HFFc6 (cell line): ENCODE measurements at places on chromosomes 2 and 18. TPM values are rescaled to one million over a fixed set of nuclear protein-coding genes. Genes with fewer than 3 reads are reported as not detected.

DNA sequence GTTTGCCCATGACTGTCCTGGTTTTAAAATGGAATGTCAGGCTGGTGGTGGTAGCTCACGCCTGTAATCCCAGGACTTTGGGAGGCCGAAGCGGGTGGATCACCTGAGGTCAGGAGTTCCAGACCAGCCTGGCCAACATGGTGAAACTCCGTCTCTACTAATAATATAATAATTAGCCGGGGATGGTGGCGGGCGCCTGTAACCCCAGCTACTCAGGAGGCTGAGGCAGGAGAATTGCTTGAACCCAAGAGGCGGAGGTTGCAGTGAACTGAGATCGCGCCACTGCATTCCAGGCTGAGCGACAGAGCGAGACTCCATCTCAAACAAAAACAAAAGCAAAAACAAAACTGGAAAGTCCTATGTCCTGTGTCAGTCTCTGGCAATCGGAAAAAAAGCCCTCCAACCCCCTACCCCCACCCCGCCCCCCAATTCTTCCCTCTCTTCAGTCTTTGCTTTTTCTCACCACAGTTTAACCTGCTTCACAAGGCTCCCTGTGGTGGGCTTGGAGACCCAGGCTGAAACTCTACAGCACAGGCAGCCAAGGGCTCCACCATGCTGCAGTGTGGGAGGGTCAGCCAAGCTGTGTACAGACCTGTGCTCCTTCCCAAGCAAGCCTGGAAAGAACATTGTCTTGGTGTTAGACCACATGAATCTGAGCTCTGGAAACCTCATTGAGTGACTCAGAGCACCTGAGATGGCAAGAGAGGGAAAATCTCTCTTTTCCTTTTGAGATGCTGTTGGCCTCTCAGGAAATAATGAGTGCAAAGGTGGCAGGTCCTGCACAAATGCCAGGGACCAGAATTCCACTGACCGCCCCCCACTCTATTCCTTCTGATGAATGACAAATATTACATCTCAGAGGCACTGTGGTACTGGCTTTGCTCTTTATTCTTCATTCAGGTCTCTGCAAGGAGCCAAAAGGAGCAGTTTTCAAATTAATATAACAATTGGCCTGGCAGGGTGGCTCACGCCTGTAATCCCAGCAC, 16.7 kb downstream of the MYCN start:
- no peak for DNase-seq

DNA sequence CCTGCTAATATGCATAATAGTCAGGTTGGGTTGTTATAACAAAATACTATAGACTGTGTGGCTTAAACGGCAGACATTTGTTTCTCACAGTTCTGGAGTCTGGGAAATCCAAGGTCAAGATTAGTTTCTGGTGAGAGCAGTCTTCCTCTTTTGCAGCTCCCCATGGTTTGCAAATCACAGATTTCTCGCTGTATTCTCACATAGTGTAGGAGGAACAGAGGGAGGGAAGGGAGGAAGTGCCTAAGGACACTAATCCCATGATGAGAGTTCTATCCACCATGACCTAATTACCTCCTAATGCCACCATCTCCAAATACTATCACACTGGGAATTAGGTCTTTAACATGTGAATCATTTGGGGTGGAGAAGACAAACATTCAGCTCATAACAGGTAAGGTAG, 20.1 kb upstream of the PTH2R start:
- no peak for DNase-seq

DNA sequence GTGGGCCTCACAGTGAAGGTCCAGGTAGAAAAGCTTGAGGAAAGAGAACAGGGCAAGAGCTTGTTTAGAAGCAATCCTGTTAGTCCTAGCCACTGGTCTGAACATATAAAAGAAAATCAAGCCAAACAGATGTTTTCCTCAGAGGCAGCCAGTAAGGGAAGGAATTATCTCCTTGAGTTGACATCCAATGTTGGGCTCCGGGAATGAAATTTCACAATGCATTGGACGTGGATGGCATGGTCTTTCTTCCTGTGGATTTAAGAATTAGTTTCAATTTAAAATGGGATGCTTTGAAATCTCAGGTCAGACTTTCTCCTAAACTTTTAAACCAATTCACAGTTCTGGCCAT, 92.1 kb downstream of the ACKR3 start:
- no peak for DNase-seq

DNA sequence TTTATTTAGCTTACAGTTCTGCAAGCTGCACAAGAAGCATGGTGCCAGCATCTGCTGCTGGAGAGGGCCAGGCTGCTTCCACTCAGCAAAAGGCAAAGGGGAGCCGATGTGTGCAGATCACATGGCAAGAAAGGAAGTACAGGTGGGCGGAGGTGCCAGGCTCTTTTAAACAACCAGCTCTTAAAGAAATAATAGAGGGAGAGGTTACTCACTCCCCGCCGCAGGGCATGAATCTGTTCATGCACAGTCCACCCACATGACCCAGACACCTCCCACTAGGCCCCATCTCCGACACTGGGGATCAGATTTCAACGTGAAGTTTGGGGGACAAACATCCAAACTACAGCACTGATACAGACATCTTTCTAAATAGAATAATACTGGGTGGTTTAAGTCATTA, 105.8 kb downstream of the MTCL1 start:
- DNase-seq = no peak

GRCh38 chr2:128317181-128317898, 1.3 kb downstream of the HS6ST1 start:
- no peak for DNase-seq

- DNase-seq = no peak
Measured at GRCh38 chr2:54845514-54845913, 122.1 kb downstream of the EML6 start.

GRCh38 chr18:9609190-9609589, 5.2 kb downstream of the PPP4R1 start:
- no peak for DNase-seq

GRCh38 chr2:7392076-7392787, 475.0 kb downstream of the RNF144A start:
- DNase-seq = no peak

DNA sequence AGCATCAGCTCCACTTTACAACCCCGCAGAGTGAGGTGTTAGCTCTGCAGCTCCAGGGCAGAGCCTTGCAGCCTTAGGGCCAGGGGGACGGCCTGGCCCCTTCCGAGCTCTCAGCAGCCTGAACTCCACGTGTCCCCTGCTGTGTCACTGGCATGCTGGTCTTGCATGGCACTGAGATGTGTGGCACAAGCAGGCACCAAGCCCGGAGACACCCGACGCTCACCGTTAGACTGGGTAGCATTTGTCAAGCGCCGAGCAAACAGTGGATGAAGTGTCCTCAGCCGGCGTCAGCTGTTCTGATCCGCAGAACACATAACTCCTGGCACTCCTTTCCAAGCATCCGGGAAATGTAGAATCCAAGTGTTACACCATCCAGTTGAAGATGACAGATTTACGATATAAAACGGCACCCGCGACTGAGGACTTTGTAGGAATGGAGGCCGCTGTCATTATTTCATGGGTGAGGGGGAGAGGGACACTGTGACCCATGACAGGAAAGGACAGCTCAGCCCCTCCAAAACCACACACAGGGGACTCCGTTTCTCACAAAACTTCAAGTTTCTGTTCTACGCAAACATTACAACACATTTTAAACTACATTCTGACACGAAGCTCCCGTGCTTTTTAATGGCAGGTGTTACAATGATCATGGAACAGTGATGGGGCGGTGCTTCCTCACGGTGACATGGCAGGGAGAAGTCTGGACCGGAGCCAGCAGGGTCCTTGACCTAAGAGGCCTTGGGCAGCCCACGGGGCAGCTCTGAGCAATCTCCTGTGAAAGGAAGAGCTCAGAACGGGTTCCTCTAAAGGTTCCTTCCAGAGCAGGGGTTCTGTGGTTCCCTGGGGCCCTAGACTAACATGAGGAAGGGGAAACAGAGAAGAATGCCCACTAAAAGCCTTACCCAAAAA, 89.4 kb downstream of the HDAC4 start:
- DNase-seq = no peak

DNA sequence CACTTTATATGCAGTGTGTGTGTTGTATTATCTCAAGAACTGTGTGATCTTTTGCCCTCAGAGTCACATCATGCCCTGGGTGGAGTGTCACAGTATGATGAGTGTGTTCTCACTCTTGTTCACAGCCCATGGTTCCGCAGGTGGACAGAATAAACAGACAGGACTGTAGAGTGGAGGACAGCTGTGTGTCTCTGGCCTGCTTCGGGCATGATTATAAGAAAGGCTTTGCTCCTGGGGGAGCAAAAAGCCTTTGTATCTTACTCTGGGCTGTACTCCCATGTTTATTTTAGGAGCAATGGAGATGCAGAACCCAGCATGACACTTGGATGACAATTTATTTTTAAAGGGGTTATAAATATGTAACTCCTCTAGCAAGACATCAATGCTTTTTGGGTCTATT, 371.7 kb upstream of the MEX3C start:
- no peak for DNase-seq

DNA sequence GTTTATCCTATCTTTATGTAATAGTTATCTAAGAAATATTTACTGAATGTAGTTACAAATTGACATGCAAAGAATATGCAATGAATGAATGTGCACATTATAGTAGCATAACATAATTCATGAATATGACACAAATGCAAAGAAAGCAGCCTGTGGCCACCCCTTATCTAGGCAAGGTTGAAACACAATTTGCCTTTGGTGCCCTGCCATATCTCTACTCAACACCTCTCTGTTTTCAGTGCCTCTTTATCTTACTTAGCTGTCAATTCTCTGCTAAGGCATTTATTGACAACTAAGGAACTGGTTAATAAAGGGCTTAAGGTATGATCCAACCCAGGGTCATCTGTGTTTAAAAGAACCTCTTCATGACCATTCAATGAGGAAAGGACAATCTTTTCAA, 18.9 kb downstream of the REV1 start:
- DNase-seq = no peak

GRCh38 chr18:34821669-34822210, 111.6 kb downstream of the DTNA start:
- peak; percentile 4 for DNase-seq

- peak; percentile 45 for DNase-seq
Measured at GRCh38 chr2:168920504-168921157, 19.5 kb downstream of the G6PC2 start.

GRCh38 chr2:197216361-197216979, 94.1 kb downstream of the ANKRD44 start:
- DNase-seq = no peak

GRCh38 chr2:183825710-183826109, 701.5 kb downstream of the NUP35 start:
- no peak for DNase-seq

GRCh38 chr2:233689501-233689900, 3.2 kb upstream of the UGT1A6 start:
- DNase-seq = no peak

DNA sequence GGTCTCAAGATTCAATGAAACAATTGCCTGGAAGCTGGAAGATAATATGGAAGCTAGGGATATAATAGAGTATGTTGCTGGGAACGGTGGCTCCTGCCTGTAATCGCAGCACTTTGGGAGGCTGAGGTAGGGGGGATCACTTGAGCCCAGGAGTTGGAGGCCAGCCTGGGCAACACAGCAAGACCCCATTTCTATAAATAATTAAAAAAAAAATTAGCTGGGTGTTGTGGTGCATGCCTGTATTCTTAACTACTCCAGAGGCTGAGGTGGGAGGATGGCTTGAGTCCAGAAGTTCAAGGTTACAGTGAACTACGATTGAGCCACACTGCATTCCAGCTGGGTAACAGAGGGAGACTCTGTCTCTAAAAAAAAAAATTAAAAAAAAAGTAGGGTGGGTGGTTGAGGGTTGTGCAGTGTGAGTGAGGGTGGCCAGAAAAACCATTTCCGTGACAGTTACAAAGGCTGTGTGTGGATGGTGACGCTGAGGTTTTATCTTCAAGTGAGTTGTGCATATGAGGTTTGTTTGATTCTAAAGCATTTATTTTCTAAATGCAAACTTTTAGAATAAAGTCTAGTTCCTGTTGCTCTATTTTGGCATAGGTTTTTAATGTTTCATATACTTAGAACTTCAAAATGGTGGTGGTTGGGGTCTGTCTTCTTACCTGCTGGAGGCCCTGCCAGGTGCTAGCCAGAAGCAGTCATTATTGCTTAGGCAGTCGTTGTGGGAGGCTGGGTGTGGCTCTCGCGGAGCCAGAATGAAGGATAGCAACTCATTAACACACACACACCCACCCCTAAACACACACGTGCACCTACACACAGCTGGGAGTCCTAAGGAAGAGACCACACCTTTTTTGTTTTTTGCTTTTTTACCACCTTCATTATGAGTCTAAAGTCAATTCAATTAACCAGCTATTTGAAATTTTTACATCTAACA, 4.7 kb upstream of the IL1R2 start:
- no peak for DNase-seq

- no peak for DNase-seq
Measured at GRCh38 chr2:160271171-160272086, 71.4 kb upstream of the ITGB6 start.

DNA sequence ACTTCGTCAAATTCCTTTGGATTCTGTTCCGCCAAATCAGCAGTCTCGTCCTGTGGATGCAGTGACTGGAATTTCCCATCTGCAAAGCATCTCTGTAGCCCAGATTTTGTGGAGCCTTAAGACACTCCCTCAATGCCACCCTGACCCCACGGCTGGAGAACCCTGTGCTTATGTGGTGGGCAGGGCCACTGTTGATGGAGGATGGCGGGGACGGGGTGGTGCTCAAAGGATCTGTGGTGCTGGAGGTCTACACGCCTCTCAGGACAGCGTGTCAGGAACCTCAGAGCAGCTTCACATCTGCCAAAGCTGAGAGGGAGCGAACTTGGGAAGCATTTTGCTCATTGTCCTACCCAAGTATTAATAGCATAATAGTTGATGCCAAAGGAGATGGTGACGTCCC, 200.1 kb downstream of the MGAT5 start:
- DNase-seq = no peak

- peak; percentile 63 for DNase-seq
Measured at GRCh38 chr2:216222650-216223352, 113.7 kb downstream of the XRCC5 start.

DNA sequence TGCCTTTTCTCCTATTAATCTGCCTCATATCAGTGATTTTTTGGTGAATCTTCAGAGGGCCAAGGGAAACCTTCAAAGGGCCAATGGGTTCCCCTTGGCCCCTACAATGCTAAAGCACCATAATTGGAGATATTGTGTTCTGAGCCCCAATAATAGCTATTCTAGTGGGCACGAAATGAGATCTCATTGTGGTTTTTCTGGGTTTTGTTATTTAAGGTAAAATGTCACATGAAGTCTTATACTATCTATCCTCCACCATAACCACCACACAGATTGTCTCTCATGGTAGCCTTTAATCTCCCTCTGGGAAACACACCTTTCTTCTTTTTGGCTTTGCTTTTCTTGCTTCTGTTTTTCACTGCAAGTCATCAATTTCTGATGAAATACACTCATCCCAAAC, 152.8 kb downstream of the B3GNT2 start:
- no peak for DNase-seq

- peak; percentile 1 for DNase-seq
Measured at GRCh38 chr18:33755931-33756560, 178.0 kb downstream of the ASXL3 start.

GRCh38 chr2:57842531-57842930, 204.1 kb upstream of the VRK2 start:
- peak; percentile 56 for DNase-seq

SULT1C4 gene
- not detected in 3 replicates for total RNA-seq

SLC1A4 gene
- 9.1 to 9.5 TPM (median 9.1 TPM) in 3 replicates for total RNA-seq

NDC80 gene
- 12.7 to 25.1 TPM (median 22.9 TPM) in 3 replicates for total RNA-seq

NEU2 gene
- total RNA-seq = not detected in 3 replicates

CAPN13 gene
- total RNA-seq = not detected in 3 replicates
